GM12878 (cell line): ENCODE measurements at places on chromosomes 5 and 9. TPM values are rescaled to one million over a fixed set of nuclear protein-coding genes. Genes with fewer than 3 reads are reported as not detected.

DNA sequence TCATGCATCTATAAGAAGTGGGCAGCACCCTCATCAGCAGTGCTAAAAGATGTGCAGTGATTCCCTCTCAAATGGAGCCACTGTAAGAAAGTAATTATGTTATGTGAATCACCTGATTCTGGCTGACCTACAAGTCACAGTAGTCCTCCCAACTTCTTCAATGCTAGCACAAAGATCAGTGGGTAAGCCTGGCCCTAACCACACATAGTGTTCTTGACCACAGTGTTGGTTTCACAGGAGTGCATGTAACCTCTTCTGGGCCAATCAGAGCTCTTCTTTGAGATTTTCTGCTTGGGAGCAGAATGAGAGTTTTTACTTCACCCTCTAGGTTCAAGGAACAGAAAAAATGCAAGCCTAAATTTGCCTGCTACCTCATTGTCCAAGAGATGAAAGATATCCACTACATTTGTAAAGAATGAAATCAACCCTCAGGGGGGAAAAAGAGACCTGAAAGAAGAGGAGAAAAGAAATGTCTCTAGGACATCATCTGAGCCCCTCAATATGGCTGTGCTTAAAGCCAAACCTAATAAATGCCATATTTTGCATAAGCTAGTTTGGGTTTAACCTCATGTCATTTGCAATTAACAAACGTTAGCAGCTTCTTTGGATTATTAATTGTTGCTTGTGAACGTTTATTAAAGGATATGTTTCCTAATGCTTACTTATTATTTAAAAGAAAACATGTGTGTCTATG lies 65.3 kb upstream of the ADRB2 start:
- H3K27ac ChIP-seq, result no peak overlapping the region
- H3K4me3 ChIP-seq, result no peak overlapping the region
- peaks cover 8% of the 10 kb centered on the region for H3K4me1 ChIP-seq
- H3K27me3 ChIP-seq, result no peaks in the 10 kb centered on the region

DNA sequence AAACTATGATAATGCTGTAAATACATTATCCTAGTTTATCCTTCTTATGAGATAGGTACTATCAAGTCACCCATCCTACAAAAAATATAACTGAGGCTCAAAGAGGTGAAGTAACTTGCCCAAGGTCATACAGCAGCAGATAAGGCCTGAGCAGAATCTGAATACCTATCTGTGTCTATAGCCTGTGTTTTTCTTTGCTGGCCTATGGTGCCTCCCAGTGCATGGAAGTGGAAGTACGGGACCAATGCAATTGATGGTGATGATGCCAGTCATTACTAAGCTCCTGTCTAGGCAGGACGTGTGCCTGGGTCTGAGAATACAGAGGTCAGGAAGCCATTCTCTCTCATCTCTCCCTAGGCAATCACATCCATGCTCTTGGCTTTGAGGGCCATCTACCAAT lies 67.8 kb downstream of the FAT2 start:
- H3K36me3 ChIP-seq, result no peaks in the 10 kb centered on the region
- no peak overlapping the region for H3K4me3 ChIP-seq
- DNase-seq, result no peak
- no peaks in the 10 kb centered on the region for H3K27me3 ChIP-seq
- H3K27ac ChIP-seq, result no peak overlapping the region
- H3K4me1 ChIP-seq, result no peaks in the 10 kb centered on the region

- no peaks in the 10 kb centered on the region for H3K4me1 ChIP-seq
- no peak overlapping the region for H3K4me3 ChIP-seq
- DNase-seq, result no peak
- H3K27ac ChIP-seq, result no peak overlapping the region
These were observed 8.8 kb upstream of the GPRIN1 start for GRCh38 chr5:176618783-176619182.

DNA sequence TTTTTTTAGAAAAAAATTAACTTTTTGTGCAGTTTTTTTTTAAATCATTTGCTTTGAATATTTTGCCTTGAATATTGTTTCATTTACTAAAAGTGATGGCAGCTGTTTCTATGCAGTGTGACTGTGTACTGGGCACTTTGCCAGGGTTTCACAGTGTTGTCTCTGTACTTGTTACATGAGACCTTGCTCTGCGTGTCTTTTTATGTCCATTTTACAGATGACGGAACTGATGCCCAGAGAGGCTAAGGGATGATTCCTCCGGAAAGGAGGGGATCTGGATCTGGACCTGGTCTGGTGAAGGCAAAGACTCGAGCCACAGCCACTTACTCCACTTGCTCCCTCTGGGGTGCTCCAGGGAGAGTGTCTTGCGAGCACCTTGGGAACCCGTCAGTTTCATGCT lies 124.8 kb upstream of the PTCH1 start:
- H3K4me3 ChIP-seq, result no peak overlapping the region
- DNase-seq, result no peak
- no peak overlapping the region for H3K27ac ChIP-seq
- no peaks in the 10 kb centered on the region for H3K36me3 ChIP-seq
- H3K27me3 ChIP-seq, result no peaks in the 10 kb centered on the region
- H3K4me1 ChIP-seq, result no peaks in the 10 kb centered on the region

SPAAR gene
- not detected in 2 replicates for total RNA-seq

DNA sequence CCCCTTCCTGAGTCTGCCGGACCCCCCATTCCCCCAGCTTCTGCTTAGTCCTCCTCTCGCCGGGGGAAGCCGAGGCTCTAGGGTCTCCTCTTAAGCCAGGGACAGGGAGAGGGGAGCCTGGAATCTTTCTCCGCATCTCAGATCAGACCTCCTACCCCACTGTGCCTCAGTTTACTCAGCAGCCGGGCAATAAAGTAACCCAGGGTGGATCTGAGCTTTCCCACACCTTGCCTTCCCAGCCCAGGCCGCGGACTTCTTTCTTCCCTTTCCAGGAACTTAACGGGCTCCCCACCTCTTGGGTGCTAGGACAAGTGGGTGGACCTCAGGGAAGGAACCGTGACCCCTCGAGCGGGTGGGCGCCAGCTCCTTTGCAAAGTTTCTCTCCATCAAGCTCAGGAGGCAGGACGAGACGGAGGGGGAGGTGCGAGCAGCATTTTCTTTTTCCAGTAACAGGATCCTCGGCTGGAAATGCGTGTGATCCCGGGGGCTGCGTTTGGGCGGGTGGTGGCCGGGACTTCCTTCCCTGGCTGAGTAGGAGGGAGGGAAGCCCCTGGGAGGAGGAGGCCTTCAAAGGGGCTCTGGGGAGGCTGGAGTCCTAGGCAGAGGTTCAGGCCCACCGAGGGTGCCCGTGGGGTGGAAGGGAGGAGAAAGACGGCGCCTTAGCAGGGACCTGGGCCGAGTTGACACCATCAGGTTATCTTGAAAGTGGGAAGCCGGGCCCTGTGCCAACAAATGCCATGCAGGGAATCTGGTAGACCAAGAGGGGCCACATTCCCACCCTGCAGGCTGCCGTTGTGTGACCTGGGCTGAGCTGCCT lies 795 bp downstream of the DAB2IP start:
- DNase-seq, result no peak
- no peak overlapping the region for H3K27ac ChIP-seq
- H3K27me3 ChIP-seq, result peaks cover 26% of the 10 kb centered on the region

CNTNAP3B gene
- total RNA-seq, result 0.21 TPM in 1 of 2 replicates, not detected in the other

GLDC gene
- 117 and 119 TPM in 2 replicates for total RNA-seq

HTR4 gene
- total RNA-seq, result not detected in 2 replicates

PDE8B gene
- total RNA-seq, result 0.05 TPM in 1 of 2 replicates, not detected in the other

DNA sequence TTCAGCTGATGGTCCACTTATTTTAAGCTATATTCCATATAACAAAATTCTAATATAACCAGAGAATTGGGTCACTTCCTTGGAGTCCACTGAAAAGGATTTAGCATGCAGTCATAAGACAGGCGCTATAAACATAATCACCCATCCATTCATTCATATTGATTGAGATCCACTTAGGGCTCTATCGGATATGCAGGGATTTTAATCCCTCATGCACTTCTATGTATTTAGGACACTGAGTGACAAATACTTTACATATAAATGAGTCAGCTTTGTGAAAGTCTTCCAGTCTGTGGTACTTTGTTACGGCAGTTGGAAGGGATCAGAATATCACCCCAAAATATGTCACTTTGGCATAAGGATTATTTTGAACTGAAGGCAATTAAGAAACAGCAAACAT lies 127.3 kb upstream of the ZNF608 start:
- no peak overlapping the region for H3K4me3 ChIP-seq
- DNase-seq, result no peak

- no peaks in the 10 kb centered on the region for H3K4me1 ChIP-seq
- no peaks in the 10 kb centered on the region for H3K36me3 ChIP-seq
- H3K27me3 ChIP-seq, result no peaks in the 10 kb centered on the region
- H3K4me3 ChIP-seq, result no peak overlapping the region
- H3K27ac ChIP-seq, result no peak overlapping the region
These were observed 48.3 kb downstream of the ATPSCKMT start for GRCh38 chr5:10201223-10201868.

DNA sequence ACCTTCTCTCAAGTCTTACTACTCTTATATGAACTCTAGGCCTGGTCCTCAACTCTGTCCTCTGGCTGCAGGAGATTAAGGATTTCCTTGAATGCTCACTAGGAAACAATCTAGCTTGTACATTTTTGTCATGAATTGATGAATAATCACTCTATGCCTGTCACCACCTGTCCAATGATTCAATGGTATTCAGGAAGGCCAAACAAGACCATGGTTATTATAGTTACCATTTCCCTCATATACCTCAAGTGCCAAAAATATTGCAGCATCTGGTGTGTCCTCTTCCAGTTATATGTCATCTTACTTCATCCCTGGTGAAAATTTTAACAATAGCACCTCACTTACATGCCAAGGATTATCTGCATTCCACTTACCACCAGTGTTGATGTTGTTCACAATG lies 179.0 kb upstream of the MOCS2 start:
- no peaks in the 10 kb centered on the region for H3K27me3 ChIP-seq
- H3K27ac ChIP-seq, result no peak overlapping the region
- no peaks in the 10 kb centered on the region for H3K36me3 ChIP-seq
- DNase-seq, result no peak
- no peak overlapping the region for H3K4me3 ChIP-seq

- no peak overlapping the region for H3K27ac ChIP-seq
- no peaks in the 10 kb centered on the region for H3K27me3 ChIP-seq
- no peak overlapping the region for H3K4me3 ChIP-seq
- peaks cover 39% of the 10 kb centered on the region for H3K4me1 ChIP-seq
These were observed 8.9 kb upstream of the LNPEP start for GRCh38 chr5:96927008-96927407.

DNA sequence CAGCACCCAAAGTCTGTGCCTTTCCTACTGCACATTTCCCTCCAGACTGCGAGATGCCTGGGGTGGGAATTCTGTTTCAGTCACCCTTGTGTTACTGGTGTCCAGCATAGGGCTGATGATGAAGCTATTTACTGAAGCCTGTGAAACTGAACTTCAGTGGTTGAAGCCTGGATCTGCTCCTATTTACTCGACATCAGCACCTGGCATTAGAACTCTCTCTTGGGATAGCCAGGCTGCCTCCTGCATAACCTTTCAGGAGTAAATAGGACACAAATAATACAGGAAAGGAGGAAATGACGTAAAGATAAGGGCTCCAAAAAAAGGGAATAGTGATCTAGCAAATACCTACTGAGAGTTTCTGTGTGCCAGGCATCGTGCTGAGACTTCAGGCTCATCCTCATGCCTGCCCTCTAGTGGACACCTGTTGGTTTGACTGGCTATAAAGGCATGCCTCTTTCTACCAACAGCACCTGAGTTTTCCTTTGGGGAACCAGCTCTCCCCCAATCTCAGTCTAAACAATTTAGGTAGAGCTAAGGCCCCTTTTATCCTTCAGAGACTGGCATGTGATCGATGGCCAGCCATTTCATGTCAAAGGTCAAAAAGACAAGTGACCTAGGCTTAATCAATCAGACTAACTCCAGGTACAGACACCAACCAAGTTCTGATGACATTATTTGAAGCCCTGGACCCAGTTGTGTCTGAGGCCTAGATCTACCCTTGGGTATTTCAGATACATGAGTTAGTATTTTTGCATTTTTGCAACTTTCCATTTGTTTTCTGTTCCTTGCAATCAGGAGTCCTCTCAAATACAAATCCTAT lies 192.1 kb upstream of the TRIM32 start:
- H3K4me1 ChIP-seq, result no peaks in the 10 kb centered on the region
- no peak for DNase-seq
- H3K27ac ChIP-seq, result no peak overlapping the region

GRCh38 chr5:139287890-139288635 lies 5.5 kb upstream of the MATR3 start:
- H3K27ac ChIP-seq, result no peak overlapping the region
- no peak overlapping the region for H3K4me3 ChIP-seq
- no peak for DNase-seq
- H3K4me1 ChIP-seq, result no peaks in the 10 kb centered on the region
- H3K36me3 ChIP-seq, result peaks cover 14% of the 10 kb centered on the region
- H3K27me3 ChIP-seq, result no peaks in the 10 kb centered on the region

- DNase-seq, result no peak
- peaks cover 4% of the 10 kb centered on the region for H3K27me3 ChIP-seq
- H3K36me3 ChIP-seq, result no peaks in the 10 kb centered on the region
- no peak overlapping the region for H3K27ac ChIP-seq
- no peaks in the 10 kb centered on the region for H3K4me1 ChIP-seq
These were observed 75.4 kb downstream of the MRPL36 start for GRCh38 chr5:1723957-1724821.

HMMR gene
- total RNA-seq, result 52.6 and 59.3 TPM in 2 replicates

- DNase-seq, result no peak
- peaks cover 17% of the 10 kb centered on the region for H3K4me1 ChIP-seq
- no peaks in the 10 kb centered on the region for H3K27me3 ChIP-seq
- no peak overlapping the region for H3K4me3 ChIP-seq
- no peaks in the 10 kb centered on the region for H3K36me3 ChIP-seq
These were observed 18.0 kb downstream of the PRUNE2 start for GRCh38 chr9:76887951-76888350.

DNA sequence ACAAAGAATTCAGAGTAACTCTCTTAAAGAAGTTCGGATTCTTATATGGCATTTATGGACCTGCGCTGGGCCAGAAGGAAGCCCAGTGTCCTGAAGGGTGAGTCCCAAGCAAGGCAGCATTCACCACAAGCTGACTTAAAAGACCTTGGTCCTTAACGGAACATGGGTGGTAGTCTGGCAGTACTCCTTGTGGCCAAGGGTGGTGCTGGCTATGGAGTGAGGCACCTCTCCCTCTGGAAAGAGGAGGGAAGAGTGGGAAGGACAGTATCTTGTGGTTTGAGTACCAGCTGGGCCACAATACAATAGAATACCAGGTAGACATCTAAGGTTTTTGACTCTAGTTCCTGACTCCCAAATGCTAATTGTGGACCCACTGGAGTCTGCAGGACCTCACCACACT lies 425.7 kb upstream of the CYLC2 start:
- H3K4me3 ChIP-seq, result no peak overlapping the region
- no peaks in the 10 kb centered on the region for H3K36me3 ChIP-seq
- H3K4me1 ChIP-seq, result no peaks in the 10 kb centered on the region
- no peaks in the 10 kb centered on the region for H3K27me3 ChIP-seq

GRCh38 chr5:83209963-83210362 lies 132.6 kb downstream of the XRCC4 start:
- H3K27me3 ChIP-seq, result no peaks in the 10 kb centered on the region
- H3K4me1 ChIP-seq, result no peaks in the 10 kb centered on the region

DNA sequence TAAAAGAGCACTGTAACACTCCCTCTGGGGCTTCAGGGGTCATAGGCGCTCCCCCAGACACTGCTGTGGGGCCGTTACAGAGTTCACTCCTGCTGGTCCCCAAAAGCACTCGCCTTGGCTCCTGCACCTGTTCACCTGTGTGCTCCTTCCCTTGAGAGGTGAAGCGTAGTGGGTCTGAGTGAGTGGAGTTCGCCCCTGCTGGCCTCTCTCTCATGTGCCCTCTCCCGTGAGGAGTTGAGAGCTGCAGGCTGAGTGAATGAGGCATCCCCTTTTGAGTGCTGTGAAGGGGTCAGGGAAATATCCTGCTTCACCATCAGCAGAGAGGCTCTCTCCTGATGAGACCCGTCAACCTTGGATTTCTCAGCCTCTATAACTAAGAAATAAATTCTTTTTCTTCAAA lies 134.6 kb upstream of the TUT7 start:
- H3K4me3 ChIP-seq, result no peak overlapping the region
- no peaks in the 10 kb centered on the region for H3K36me3 ChIP-seq
- H3K27me3 ChIP-seq, result no peaks in the 10 kb centered on the region
- no peak overlapping the region for H3K27ac ChIP-seq
- H3K4me1 ChIP-seq, result no peaks in the 10 kb centered on the region

CXXC5 gene
- total RNA-seq, result 64.2 and 64.4 TPM in 2 replicates
